ENCODE measurements at places on chromosomes 7 and 10. TPM values are rescaled to one million over a fixed set of nuclear protein-coding genes. Genes with fewer than 3 reads are reported as not detected.

Gene MRLN
- not detected for polyA plus RNA-seq

Gene LIPF
- not detected for polyA plus RNA-seq

Gene LBX1
- polyA plus RNA-seq: not detected

GRCh38 chr10:83978681-83979383, 160.5 kb upstream of the GHITM start:
- H3K36me3 ChIP-seq: no peaks in the 10 kb centered on the region
- no peak overlapping the region for H3K27ac ChIP-seq
- H3K4me3 ChIP-seq: no peak overlapping the region
- no peak for DNase-seq
- no peaks in the 10 kb centered on the region for H3K4me1 ChIP-seq

- peaks cover 5% of the 10 kb centered on the region for H3K27me3 ChIP-seq
- no peak within 1 kb of the TSS for H3K27ac ChIP-seq
- H3K36me3 ChIP-seq: no peaks in the 10 kb centered on the region
- H3K4me3 ChIP-seq: peak within 1 kb of the TSS; percentile 66
- peaks cover 2% of the 10 kb centered on the region for H3K4me1 ChIP-seq
- peak; percentile 69 for DNase-seq
Measured at GRCh38 chr10:18140149-18140956, at the start of gene CACNB2. TSS of gene CACNB2 (plus strand) at chr10:18140424.

DNA sequence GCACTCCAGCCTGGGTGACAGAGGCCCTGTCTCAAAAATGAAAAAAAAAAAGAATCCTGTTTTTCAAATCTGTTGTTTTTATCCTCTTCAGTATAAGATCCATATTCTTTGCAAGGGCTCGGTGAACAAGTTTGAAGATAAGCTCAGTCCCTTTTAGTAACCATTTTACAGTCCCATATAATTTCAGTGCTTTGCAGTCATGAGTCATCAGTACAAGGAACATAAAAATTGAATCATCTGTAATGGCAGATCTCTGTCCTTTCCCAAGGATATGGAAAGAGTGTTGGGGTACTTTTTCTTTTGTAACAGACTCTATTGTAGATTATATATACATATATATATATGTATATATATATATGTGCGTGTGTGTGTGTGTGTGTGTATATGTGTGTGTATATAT, 52.2 kb upstream of the ZPBP start:
- no peaks in the 10 kb centered on the region for H3K36me3 ChIP-seq
- no peak overlapping the region for H3K27ac ChIP-seq
- DNase-seq: no peak
- H3K27me3 ChIP-seq: no peaks in the 10 kb centered on the region
- no peak overlapping the region for H3K4me3 ChIP-seq

GRCh38 chr10:78121801-78122200, 88.1 kb downstream of the RPS24 start:
- no peak overlapping the region for H3K27ac ChIP-seq
- no peaks in the 10 kb centered on the region for H3K4me1 ChIP-seq
- no peak overlapping the region for H3K4me3 ChIP-seq
- DNase-seq: no peak
- no peaks in the 10 kb centered on the region for H3K36me3 ChIP-seq

- no peaks in the 10 kb centered on the region for H3K36me3 ChIP-seq
- no peaks in the 10 kb centered on the region for H3K4me1 ChIP-seq
- H3K4me3 ChIP-seq: no peak overlapping the region
- no peak for DNase-seq
Measured at GRCh38 chr10:133060881-133061280, 26.8 kb upstream of the ADGRA1 start.

GRCh38 chr7:155778349-155778748, 33.9 kb downstream of the SHH start:
- no peak for DNase-seq
- no peak overlapping the region for H3K4me3 ChIP-seq
- H3K27me3 ChIP-seq: no peaks in the 10 kb centered on the region
- H3K4me1 ChIP-seq: no peaks in the 10 kb centered on the region
- peaks cover 9% of the 10 kb centered on the region for H3K36me3 ChIP-seq
- H3K27ac ChIP-seq: no peak overlapping the region

GRCh38 chr7:158097453-158098124, 490.0 kb downstream of the PTPRN2 start:
- no peaks in the 10 kb centered on the region for H3K36me3 ChIP-seq
- H3K27ac ChIP-seq: no peak overlapping the region
- H3K4me3 ChIP-seq: no peak overlapping the region
- no peaks in the 10 kb centered on the region for H3K4me1 ChIP-seq
- H3K27me3 ChIP-seq: no peaks in the 10 kb centered on the region
- DNase-seq: peak; percentile 1

DNA sequence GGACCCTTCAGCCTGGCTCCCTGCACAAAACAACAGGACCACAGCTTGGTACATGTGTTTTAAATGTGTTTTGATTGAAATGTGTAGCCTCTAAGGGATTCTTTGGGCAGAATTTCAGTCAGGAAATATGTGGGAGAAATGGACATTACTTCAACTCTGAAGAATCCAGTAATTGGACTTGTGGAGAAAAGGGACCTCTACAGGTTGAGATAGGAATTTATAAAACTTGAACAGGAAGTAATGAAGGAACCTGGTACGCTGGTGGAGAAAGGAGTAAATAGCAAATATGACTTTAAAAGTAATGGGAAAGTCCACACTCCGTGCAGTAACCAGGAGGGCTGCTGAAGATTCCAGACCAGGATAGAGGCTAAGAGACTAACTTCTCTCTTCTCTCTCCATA, 220.5 kb downstream of the LHFPL3 start:
- H3K4me1 ChIP-seq: no peaks in the 10 kb centered on the region
- no peak overlapping the region for H3K27ac ChIP-seq
- no peak for DNase-seq
- no peaks in the 10 kb centered on the region for H3K27me3 ChIP-seq
- H3K36me3 ChIP-seq: no peaks in the 10 kb centered on the region
- no peak overlapping the region for H3K4me3 ChIP-seq

DNA sequence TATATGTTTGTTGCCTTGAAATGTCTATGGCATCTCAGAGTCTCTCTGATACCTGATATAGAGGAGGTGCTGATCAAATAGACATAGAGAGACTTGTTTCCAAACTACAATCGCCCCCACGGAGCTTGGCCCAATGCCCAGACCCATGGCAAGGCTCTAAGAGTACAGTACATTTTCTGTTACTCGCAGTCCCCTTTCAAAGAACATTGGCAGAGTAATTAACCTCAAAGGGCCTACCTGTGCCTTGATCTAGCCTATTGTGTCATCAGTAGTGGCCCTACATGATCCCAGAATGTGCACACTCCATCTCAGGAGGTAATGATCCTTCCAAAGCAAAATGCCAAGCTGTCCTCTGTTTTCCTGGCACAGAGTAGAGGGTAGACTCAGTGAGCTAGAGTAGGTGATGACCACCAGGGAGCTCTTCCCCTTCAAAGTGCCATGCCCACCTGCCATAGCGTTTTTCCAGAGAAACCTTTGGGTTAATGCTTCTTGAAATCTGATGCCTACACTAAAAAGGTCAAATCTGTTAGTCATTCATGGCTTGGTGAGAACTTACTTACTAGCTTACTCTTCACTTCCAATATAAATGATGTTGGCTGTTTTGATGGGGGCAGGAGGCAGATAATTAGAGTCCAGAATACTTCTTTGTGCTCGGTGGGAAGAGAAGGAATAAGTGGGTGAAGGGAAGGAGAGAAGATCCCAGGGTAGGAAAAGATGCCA, 41.2 kb upstream of the ACSL5 start:
- no peaks in the 10 kb centered on the region for H3K4me1 ChIP-seq
- H3K36me3 ChIP-seq: no peaks in the 10 kb centered on the region
- H3K27ac ChIP-seq: no peak overlapping the region

DNA sequence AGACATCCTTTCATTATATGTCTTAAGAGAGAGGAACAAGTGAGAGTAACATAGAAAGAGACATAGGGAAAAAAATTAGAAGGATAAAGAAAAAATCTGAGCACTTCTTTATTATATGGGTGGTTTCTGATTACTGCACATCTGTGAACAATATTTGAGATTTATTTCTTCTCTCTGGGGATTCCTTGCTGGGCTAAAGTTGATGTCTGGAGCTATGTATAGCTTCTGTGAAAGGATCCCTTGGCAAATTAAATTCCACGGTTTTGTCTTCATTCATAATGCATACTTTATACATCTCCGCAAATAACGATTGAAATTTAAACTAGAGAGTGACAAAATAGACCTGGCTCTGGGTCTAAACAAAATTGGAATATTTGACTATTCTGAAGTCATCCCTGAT, 232.2 kb upstream of the CTBP2 start:
- H3K4me1 ChIP-seq: no peaks in the 10 kb centered on the region
- no peak overlapping the region for H3K27ac ChIP-seq
- H3K27me3 ChIP-seq: no peaks in the 10 kb centered on the region
- no peaks in the 10 kb centered on the region for H3K36me3 ChIP-seq

DNA sequence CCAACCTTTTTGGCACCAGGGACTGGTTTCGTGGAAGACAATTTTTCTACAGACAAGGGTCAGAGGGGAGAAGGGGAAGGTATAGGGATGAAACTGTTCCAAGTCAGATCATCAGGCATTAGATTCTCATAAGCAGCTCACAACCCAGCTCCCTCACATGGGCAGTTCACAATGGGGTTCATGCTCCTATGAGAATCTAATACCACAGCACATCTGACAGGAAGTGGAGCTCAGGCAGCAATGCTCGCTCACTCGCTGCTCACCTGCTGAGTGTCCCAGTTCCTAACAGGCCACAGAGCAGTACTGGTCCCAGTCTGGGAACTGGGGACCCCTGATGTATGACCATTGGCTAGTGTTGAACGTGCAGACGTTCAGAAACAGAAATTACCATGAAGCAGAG, 63.7 kb downstream of the ATE1 start:
- no peak overlapping the region for H3K4me3 ChIP-seq
- H3K36me3 ChIP-seq: no peaks in the 10 kb centered on the region
- H3K27ac ChIP-seq: no peak overlapping the region
- H3K4me1 ChIP-seq: no peaks in the 10 kb centered on the region

DNA sequence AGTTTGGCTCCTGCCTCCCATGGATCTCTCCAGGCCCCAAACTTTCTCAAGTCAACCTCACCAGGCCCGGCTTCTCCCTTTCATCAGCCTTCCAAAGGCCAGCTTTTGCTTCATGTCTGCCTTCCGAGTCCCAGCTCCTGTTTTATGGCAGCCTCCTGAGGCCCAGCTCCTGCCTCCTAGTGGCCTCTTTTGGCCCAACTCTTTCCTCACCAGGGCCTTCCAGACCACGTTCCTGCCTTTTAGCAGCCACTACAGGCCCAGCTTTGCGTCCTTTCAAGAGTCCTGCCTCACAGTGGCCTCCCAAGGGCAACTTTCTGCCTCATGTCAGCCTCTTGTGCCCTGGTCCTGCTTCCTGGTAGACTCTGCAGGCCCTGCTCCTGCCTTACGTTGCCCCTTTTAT, 15.3 kb upstream of the TMEM248 start:
- DNase-seq: no peak
- H3K4me3 ChIP-seq: no peak overlapping the region
- no peaks in the 10 kb centered on the region for H3K36me3 ChIP-seq
- no peak overlapping the region for H3K27ac ChIP-seq

DNA sequence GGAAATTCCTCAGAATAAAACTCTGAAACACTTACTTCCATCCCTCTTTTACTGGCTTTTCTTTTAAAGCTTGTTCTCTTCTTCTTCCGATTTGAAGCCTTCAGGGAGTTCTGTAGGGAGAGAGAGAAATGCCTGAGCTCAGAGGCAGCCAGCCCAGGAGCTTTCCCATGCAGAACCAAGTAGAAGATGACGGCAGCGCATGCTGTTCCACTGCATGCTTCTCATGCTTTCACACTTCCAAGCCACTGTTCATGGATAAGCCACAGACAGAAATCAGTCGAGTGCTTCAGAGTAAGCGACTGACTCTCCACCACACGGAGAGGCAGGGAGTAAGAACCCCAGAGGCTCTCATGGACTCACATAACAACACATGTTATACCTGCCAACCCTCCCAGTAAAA, 237.3 kb downstream of the DGKI start:
- H3K4me3 ChIP-seq: no peak overlapping the region
- H3K36me3 ChIP-seq: no peaks in the 10 kb centered on the region
- no peaks in the 10 kb centered on the region for H3K27me3 ChIP-seq
- H3K4me1 ChIP-seq: no peaks in the 10 kb centered on the region
- DNase-seq: no peak
- H3K27ac ChIP-seq: no peak overlapping the region

DNA sequence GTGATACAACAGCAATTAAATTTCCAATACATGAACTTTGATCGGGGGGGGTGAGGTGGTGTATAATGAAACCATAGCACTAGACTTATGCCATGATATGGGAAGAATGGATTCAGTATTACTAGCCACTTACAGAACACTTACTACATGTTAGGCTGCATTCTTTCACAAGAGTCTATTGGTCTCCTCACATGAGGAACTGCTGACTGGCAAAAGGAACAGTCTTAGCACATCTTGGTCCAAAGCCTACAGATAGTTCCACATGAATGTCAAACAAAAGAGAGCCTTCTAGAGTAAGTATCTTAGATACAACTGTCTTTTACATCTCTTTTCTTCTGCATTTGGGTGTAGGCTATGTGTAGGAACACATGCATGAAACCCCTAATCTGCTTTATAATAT, 115.9 kb upstream of the DNAJB12 start:
- H3K27me3 ChIP-seq: no peaks in the 10 kb centered on the region
- no peaks in the 10 kb centered on the region for H3K4me1 ChIP-seq
- no peak overlapping the region for H3K27ac ChIP-seq
- H3K4me3 ChIP-seq: no peak overlapping the region
- peaks cover 2% of the 10 kb centered on the region for H3K36me3 ChIP-seq

GRCh38 chr7:158828133-158829020, 932 bp downstream of the ESYT2 start:
- H3K4me1 ChIP-seq: peaks cover 4% of the 10 kb centered on the region
- no peaks in the 10 kb centered on the region for H3K27me3 ChIP-seq
- peak; percentile 40 for DNase-seq
- H3K27ac ChIP-seq: peak overlapping the region; percentile 93

Data from fibroblast of lung (primary cell).